Left renal pelvis (tissue), 4 donors: ENCODE measurements at places on chromosomes 1 and 21.

DNA sequence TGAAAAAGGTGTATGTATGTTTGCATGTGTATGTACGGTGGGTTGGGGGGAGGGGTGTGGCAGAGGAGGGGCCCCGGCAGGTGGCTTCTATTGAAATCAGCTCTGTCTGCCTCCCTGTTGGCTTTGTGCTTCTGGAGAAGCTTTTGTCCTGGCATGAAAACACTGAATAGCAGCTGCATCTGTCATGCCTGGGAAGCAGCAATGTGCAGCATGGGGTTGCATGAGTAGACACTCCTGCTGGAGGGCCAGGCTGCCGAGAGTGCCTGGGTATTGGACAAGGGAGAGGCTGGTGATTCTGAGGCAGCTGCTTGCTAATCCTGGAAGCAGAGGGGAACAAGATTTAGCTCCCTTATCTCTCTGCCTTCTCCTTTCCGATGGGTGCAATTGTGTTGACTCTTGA, 20.5 kb downstream of the MAPKAPK2 start:
- DNase-seq: no peak

GRCh38 chr1:48692235-48692634, 84.5 kb downstream of the BEND5 start:
- no peak for DNase-seq

DNA sequence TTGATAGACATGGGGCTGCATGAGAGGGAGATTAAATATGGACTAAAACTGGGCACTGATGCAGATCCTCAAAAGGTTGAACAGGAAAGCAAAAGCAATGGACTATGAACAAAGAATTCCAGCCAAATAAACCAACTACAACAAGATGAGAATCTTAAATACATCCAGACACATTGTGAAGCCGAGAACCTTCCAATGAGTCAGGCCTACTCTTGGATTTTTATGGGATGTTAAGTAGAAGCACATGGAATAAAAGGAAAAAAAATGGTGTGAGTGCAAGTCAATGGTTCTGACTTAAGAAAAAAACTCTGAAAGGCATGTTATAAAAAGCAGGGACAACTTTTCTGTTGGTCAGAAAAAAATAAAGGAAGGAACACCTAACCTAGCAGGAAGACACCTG, 227.2 kb downstream of the DPYD start:
- no peak for DNase-seq

DNA sequence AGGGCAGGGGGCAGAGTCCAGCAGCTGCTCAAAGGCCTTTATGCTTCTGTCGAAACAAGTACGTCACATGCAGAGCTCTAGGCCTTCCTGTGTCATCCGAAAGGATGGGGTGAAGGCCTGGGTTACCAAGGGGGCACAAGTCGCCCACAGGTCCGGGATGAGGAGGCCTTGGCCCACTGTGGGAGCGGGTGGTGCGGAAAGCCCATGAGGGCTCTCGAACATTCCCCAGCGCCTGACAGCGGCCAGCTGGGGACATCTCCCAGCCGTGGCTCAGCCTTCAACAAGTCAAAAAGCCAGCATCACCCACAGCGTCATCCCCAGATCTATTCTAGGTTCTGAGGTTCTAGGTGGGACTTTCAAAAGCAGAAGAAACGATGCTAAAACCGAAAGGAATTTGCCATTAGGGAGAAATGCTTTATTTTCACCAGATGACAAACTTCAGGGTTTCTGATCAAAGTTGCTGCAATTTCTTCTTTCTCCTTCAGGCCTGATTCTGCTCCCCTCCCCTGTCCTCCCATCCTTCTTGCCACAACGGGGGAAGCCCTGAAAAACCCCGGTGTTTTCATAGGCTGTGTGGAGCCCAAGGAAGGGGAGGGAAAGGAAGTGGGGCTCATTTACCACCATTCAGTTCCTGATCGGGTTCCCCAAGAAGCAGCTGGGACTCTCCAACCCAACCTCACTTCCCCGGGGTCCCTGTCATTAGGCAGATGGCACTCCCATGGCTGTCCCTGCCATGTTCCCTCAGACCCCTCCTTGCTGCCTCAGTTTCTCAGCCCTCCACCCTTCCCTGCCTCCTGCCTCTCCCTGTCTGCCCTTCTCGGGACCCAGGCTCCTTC, 17.6 kb downstream of the GPR137B start:
- no peak for DNase-seq

- DNase-seq: no peak
Observed at GRCh38 chr1:156667610-156667967, 9.6 kb downstream of the NES start.

- no peak for DNase-seq
Observed at GRCh38 chr21:37045149-37045548, 27.7 kb downstream of the PIGP start.

DNA sequence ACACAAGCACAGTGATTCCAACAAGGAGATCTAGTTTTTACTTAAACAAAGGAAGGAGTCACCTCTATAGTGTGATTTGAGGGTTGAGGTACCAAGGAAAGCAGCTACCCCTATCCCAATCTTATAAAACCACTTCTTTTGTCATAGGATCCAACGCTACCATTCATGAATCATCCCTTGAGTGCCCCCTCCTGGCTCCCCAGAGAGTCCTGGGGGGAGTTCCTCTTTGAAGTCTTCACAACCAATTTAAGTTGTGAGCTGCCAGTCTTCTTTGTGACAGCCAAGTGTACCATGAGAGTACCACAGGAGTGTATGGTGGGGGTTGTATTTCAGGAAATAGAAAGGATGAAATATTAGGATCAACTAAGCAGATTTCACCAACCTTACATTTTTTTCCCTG, 39.1 kb upstream of the NHLH2 start:
- DNase-seq: no peak

GRCh38 chr1:183087001-183087400, 63.8 kb downstream of the LAMC1 start:
- no peak for DNase-seq

- no peak for DNase-seq
Observed at GRCh38 chr1:15833069-15833679, 14.3 kb upstream of the SPEN start.

- no peak for DNase-seq
Observed at GRCh38 chr1:87284456-87285240, 44.0 kb upstream of the LMO4 start.

DNA sequence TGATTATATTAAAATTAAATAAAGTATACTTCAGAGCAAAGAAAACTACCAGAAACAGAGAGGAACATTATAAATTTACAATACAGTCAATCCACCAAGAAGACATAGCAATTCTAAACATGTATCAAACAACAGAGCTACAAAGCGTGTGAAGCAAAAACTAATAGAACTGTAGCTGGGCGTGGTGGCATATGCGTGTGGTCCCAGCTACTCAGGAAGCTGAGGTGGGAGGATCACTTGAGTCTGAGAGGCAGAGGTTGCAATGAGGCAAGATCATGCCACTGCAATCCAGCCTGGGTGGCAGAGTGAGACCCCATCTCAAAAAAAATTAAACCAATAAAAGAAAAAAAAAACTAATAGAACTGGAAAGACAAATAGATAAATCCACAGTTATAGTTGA, 12.3 kb downstream of the CCDC185 start:
- no peak for DNase-seq

DNA sequence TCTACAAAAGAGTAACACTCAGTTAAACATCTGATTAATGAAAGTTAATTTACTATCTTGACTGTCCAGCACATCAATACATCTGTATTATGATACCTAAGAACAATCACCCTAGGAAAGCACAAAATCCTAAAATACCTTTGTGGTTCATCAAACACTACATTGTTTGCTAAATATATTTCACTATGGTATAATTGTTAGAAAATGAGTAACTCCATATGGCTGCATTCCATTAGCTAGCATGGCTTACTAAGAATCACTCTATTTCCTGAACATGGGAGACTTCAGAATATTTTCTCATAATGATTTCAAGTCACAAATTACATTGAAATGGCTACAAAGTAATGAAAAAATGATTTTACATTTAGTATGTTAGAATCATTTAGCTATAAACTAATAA, 12.5 kb downstream of the TRMT1L start:
- DNase-seq: no peak

DNA sequence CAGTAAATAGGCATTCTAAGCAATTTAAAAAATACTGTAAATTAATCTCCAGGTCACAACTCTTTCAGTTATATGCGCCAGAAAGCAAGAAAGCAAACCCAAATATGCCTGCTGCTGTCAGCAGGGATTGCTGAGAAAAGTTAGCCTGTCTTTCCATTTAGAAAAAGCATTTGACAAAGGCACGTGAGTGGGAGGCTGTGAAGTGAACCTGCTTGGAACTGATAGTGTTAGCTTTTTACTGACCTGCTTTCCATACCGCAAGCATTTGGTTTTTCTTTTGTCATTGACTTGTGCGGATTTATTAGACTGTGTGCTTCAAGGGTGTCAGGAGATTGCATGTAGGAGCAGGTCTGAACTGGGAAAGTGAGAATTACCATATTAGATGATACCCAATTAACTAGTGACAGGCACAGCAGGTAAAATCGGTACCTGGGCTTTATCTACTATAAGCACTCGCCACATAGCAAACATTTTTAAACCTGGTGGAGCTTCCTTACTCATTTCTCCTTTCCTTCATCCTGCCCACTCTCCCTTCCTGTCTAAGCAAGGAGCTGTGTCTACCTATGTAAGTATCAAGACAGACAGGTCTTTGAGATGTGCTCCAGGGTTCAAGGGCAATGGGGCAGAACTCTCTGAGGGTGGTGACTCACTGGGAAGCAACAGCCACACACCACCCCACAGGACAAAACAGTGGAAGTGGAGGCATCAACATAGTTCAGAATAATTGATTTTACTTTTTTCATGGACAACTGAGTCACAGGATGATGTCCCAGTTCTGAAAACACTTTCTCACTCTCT, 323.9 kb downstream of the DISC1 start:
- DNase-seq: no peak

GRCh38 chr1:95067062-95067461, 5.7 kb downstream of the ALG14 start:
- DNase-seq: no peak

DNA sequence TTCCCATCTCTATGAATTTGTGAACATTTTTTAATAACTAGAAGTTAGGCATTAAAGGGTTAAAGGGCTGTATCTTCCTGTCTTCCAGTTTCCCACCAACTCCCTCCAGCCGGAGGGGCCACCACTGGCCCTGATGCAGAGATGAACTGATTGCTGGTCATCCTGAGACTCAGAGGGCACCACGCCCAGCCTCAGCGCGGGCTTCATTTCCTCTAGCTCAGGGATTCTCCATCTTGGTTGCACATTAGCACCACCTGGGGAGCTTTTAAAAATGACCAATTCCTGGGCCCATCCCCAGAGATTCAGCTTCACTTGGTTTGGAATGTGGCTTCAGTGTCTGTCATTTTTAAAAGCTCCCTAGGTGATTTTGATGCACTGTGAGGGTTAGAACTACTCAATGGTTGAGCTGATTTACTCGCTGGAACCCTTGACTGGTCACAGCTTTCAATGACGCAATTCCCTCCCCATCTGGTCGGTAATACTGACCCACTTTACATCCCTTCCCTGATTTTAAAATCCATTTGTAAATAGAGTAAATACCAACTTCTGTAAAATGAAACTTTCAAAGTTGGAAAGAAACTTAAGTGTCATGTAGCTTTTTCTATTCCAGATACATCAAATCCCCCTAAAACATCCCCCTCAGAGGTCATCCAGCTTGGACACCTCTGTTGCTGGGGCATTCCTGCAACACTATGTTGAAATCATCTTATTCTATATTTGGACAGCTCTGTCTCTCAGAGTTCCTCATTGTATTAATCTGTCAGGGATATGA, 5.1 kb downstream of the NAV1 start:
- no peak for DNase-seq

DNA sequence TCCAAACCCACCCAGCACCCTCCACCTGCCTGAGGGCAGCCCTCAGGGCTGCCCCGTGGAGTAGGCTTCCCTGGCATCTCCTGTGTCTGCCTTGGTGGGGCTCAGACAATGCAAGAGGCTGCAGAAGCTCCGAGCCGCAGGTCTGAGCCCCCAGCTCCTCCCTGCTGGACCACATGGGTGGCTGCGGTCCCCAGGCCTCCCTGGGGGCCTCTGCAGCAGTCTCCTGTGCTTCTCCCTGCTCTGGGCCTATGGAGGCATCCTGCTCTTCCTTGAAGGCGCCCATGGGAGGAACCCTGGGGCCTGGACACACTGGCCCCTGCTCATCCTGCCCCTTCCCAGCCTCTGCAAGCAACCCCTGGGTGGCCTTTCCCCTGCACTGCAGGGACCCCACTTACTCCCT, 86.1 kb upstream of the ACTRT2 start:
- no peak for DNase-seq

DNA sequence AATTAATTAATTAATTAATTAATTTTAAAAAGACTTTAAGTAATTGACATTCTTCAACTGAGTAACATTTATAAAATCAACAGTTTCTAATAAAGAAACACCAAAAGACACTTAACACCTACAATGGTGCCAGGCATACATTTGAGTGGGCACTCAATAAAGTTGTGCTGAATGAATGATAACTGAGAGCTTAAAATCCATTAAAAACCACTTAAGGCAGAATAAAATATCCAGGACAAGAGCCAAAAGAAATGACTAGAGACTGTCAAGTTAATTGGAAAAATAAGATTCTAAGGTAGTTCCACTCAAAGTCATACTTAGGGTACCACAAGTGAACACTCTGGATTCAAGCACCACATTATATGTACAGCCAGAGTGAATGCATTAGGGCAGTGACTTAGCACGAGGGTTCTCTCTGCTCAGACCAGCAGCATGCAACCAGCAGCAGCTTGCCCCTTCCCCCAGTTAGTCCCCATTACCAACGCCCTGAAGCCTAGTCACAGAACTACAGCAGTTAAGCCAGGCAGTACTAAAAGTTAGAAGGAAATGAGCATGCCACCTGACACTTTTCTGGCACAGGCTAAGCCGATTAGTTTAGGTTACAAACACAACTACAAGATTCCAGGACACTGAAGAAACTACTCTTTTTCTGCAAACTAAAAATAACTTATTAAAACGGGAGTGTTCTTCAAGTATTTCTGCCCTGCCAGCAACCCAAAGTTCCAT, 46.5 kb downstream of the LUZP1 start:
- no peak for DNase-seq

- DNase-seq: no peak
Observed at GRCh38 chr1:32965251-32965747, 690 bp upstream of the RNF19B start.

GRCh38 chr1:167057241-167057688, 32.9 kb downstream of the GPA33 start:
- peak; percentile 53 for DNase-seq

GRCh38 chr1:225508538-225509375, 80.9 kb upstream of the LBR start:
- no peak for DNase-seq

- no peak for DNase-seq
Observed at GRCh38 chr1:96723377-96723776, 1.8 kb downstream of the PTBP2 start.

DNA sequence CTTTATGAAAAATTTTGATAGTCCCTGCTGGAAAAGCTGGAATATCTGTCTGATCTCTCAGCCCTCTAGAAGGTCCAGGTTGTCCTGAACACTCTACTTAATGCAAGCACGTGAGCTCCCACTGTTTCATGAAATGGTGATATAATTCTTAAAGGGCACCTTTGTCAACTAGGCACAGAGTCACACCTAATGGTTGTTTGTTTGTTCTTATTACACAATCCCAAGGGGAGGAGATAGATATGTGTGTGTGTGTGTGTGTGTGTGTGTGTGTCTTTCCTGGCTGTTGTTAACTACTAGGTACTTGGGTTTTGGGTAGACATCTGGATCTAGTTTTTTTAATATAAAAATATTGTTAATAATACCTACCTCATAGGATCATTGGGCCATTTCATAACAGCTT, 63.9 kb downstream of the GRIK1 start:
- no peak for DNase-seq

GRCh38 chr1:97508653-97509218, 412.1 kb downstream of the DPYD start:
- DNase-seq: no peak

- DNase-seq: no peak
Observed at GRCh38 chr1:89657886-89658285, 25.0 kb downstream of the LRRC8C start.
